ENCODE measurements at places on chromosomes 4 and X.

DNA sequence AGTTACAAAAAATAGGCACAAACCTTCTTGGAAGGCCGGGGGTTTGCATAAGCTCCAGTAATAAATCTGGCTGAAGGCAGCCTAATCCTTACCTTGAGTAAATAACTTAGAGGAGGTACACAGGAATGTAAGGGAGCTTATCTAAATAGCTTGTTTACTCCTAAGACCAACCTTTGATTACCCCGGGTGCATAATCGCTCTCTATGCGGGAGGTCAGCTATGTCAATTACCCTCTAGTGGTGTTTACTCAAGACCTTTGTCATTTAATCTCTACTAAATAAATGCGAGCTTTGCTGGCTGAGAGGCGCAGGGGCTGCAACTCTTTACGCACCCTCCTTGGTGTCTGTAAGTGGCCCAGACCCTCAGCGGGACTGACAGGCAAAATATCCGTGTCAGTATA is 50.2 kb upstream of the MAP9 start:
- no peak for DNase-seq

GRCh38 chrX:41602816-41603345 is 85.9 kb upstream of the GPR34 start:
- DNase-seq: no peak

- DNase-seq: no peak
Measured at GRCh38 chr4:175421506-175421905, 390.6 kb downstream of the GPM6A start.

DNA sequence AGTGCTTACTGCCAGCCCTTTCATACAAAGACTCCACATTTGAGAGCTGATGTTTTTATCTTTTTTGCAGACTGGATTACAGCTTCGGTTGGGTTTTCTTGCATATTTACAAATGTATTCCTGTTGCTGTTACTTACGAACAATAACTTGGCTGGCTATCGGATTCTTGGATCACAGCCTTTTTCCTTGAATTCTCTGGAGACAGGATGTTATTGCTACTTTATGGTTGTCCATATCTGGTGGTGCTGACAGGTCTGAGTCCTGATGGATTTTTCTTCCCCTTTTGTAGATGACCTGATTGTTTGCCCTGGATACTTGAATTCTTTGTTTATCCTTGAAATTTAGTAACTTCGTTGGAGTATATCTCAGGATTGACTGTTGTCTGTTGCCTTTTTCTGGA is 77.7 kb downstream of the PDK3 start:
- DNase-seq: no peak

DNA sequence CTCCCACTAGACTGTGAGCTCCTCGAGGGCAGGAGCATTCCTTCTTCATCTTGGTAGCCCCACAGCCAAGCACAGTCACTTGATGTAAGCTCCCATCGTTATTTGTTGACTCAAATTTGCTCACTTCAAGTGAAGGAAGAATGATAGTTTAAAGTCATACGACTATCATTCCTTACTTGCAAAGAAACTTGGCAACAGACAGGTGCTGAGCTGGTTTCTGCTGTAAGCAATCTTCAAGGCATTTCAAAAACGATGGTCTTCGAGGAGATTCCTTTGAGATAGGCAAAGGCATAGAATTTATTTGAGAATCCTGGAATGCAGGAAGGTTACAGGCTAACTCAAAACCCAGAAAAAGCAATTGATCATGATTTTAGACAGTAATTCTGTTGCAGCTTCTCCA is 64.8 kb downstream of the QDPR start:
- no peak for DNase-seq

DNA sequence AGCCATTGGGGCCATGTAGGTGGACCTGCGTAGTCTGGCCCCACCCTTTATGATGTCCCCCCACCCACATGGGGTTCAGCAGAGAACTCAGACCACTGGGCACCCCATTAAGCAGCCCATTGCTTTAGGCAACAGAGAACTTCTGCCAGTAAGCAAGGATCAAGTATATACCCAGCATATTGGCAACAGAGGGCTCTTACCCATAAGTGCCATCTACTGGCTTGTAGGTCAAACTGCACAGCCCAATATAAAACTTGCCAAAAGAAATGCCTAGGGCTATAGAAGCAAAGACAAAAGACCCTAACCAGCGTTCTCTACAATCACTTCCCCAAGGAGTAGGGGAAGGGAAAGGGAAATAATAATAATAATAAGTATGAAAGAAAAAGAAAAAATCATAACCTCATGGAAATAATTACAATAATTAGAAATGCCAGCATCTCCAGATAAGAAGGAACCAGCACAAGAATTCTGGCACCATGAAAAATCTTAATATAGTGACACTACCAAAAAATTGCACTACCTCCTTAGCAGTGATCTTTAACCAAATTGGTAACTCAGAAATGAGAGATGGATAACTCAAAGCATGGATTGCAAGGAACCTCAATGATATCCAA is 1090.7 kb downstream of the FAT4 start:
- no peak for DNase-seq

DNA sequence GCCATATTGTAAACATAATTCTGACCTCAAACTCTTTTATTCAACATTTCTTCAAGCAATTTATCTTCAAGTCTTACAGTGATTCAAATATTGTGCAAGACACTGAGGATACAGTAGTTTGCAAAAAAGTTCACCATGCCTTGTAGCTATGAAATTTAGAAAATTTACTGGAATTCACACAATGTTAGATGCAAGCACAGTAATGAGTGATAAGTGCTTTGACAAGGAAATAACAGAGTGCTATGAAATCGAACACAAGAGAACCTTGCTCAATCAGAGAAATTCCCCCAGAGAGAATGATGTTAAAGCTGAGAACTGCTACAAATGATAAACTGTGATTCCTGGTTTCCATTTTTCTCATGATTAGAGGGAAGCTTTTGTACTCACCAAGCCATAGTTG is 952.9 kb downstream of the FAT4 start:
- DNase-seq: no peak
